ENCODE measurements at places on chromosomes 6 and 20.

GRCh38 chr20:43853174-43853803 is 61.4 kb upstream of the TOX2 start:
- no peak for DNase-seq

GRCh38 chr6:70264306-70264705 is 38.6 kb downstream of the COL9A1 start:
- DNase-seq: no peak

DNA sequence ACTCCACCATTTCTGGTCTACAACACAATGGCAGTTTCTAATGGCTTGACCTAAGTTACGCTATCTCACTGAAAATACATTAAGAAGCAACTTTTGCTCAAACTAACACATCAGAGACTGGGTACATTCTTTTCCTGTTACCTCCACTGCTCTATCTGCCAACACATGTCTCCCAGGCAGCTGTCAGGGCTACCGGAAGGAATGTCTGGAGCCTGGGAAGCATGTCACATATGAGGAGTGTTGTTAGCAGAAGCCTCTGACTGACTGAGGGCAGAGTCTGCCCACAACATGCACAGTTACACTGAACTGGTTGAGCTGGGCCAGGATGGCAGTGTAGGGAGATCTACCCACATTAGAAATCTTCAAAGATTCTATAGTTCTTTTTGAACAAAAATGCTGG is 264.5 kb downstream of the KIF16B start:
- no peak for DNase-seq

GRCh38 chr6:116060572-116061283 is at the start of gene FRK:
FRK (minus strand) TSS chr6:116060891; CDS start chr6:116060311, 580 bp downstream.
- peak; percentile 29 for DNase-seq

Data from pons (tissue), 1 donor.